ENCODE measurements at places on chromosomes 16 and 17. TPM values are rescaled to one million over a fixed set of nuclear protein-coding genes. Genes with fewer than 3 reads are reported as not detected.

The C17orf113 gene
- 11.3 TPM for total RNA-seq

The TEX14 gene
- total RNA-seq = 37.2 TPM

The EME1 gene
- total RNA-seq = 19.3 TPM

The CFDP1 gene
- 133 TPM for total RNA-seq

The PRR35 gene
- 5.0 TPM for total RNA-seq

GRCh38 chr17:30116661-30117551, at the start of gene NSRP1:
NSRP1 (plus strand) TSS chr17:30116816; CDS start chr17:30116844, 28 bp downstream.
- DNase-seq = peak; percentile 97
- H3K4me1 ChIP-seq = peaks cover 11% of the 10 kb centered on the region
- peak within 1 kb of the TSS; percentile 87 for H3K4me3 ChIP-seq
- no peaks in the 10 kb centered on the region for H3K27me3 ChIP-seq

DNA sequence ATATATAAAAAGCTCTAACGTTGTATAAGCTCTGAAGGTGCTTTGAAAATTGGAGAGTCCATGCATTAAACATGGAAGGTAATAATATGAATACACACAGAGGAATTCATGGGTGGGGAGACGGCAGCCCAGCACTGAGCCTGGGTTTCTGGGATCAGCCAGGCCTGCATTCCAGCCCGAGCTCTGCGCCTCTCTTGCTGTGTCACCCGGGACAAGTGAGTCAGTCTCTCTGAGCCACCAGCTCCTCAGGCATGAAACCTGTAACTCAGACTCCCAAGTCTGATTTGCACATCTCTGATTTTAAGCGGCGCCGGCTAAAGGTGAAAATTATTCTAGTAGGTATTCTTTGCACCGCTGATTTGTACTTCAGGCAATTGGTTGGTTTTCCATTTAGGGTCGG, 238.8 kb downstream of the MRTFB start:
- no peaks in the 10 kb centered on the region for H3K36me3 ChIP-seq
- H3K27me3 ChIP-seq = no peaks in the 10 kb centered on the region
- H3K4me3 ChIP-seq = no peak overlapping the region

DNA sequence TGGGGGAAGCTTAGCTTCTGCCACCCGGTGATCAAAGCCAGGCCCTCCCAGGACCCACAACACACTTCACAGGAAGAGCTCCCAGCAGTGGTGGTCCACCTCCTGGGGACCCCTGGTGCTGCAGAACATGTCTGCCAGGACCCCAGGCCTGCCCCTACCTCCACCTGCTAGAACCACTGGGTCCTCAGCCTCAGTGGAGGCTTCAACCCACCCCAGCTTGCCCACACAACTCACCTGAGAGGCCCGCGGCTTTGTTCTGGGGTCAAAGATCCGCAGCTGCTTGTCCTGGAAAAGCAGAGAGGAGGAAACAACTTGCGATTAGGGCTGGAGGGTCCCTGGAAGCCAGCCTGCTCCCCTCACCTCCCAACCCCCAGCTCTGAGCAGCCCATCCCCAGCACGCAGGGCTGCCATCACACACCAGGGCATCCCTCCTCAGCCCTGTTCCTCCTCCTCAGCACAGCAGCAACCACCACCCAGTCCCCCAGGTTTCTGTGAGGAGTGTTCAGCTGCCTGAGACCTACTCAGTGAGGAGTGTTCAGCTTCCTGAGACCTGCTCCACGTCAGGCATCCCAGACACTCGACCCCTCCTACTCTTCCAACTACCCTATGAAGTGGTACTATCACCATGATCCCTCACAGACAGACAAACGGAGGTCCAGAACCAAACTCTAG, 21.2 kb downstream of the CORO7 start:
- H3K27me3 ChIP-seq = no peaks in the 10 kb centered on the region
- no peak overlapping the region for H3K27ac ChIP-seq
- H3K4me3 ChIP-seq = no peak overlapping the region
- no peaks in the 10 kb centered on the region for H3K36me3 ChIP-seq
- no peak for DNase-seq

DNA sequence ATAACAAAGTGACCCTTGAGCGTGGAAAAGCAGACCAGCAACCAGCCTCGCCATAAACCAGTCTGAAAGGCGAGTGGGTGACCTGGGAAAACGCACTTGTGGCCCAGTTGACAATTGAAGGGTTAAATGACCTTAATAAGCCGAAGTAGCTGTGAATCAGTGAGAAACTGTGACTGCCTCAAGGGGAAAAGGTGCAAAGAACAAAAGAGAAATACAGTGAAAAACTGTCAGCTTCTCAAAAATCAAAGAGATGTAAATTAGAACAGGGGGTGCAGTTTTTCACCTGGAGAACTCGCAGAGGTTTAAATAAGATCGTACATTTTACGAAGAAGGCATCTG, 124.1 kb downstream of the CMIP start:
- H3K27ac ChIP-seq = no peak overlapping the region
- DNase-seq = no peak
- no peaks in the 10 kb centered on the region for H3K27me3 ChIP-seq
- H3K4me1 ChIP-seq = peaks cover 7% of the 10 kb centered on the region
- no peak overlapping the region for H3K4me3 ChIP-seq

GRCh38 chr16:2874912-2875362, 8.1 kb upstream of the FLYWCH2 start:
- H3K4me3 ChIP-seq = no peak overlapping the region
- no peaks in the 10 kb centered on the region for H3K4me1 ChIP-seq
- H3K36me3 ChIP-seq = no peaks in the 10 kb centered on the region
- peak; percentile 87 for DNase-seq

DNA sequence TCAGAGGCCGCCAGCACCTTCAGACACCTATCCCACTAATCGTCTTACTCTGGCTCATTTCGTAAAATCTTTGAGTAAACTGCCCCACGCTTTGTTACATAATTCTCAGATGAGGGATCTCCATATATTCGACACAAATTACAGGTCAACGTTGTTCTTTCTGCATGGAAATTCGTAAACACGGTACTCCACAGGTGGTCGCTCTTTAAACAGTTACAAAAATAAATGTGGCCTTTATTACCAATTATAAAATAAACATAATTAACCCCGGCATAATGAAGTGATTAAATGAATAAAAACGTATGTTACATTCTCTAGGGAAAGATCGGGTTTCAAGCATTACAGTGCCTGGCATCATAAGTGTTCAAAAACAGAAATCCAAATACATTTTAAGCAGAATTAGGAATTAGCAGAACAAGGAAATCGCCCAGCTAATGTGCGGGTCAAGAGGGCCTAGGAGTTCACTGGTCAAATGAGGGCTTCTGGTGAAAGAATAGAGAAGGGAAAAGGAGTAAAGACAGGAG, 943 bp upstream of the PIP4K2B start:
- H3K27ac ChIP-seq = peak overlapping the region; percentile 100
- H3K4me1 ChIP-seq = peaks cover 21% of the 10 kb centered on the region
- no peaks in the 10 kb centered on the region for H3K27me3 ChIP-seq
- no peaks in the 10 kb centered on the region for H3K36me3 ChIP-seq

- H3K27ac ChIP-seq = no peak overlapping the region
- H3K36me3 ChIP-seq = no peaks in the 10 kb centered on the region
- DNase-seq = peak; percentile 76
- H3K27me3 ChIP-seq = no peaks in the 10 kb centered on the region
- no peaks in the 10 kb centered on the region for H3K4me1 ChIP-seq
- no peak overlapping the region for H3K4me3 ChIP-seq
These were observed 9.5 kb downstream of the FOXF1 start for GRCh38 chr16:86519649-86520316.

DNA sequence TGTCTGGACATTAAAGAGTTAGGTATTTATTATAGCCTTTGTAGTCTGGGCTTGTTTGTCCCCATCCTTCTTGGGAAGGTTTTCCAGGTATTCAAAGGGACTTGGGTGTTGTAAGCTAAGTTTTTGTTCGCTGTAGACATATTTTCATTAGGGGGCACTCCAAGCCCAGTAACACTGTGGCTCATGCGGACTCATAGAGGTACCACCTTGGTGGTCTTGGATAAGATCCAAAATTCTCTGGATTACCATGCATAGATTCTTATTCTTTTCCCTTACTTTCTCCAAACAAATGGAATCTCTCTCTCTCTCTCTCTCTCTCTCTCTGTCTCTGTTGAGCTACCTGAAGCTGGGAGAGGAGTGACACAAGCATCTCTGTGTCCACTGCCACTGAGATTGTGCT, 48.9 kb downstream of the ERCC4 start:
- H3K4me1 ChIP-seq = no peaks in the 10 kb centered on the region
- DNase-seq = no peak
- no peak overlapping the region for H3K27ac ChIP-seq
- no peak overlapping the region for H3K4me3 ChIP-seq
- no peaks in the 10 kb centered on the region for H3K27me3 ChIP-seq
